Central memory CD4-positive, alpha-beta T cell (primary cell): ENCODE measurements at places on chromosomes 4 and X.
A peak's percentile ranks its signal among the peaks of the same experiment; 100 is the strongest.

- peak; percentile 91 for DNase-seq
These were observed 44.5 kb downstream of the FGFRL1 start for GRCh38 chr4:1055721-1056590.

- peak; percentile 42 for DNase-seq
These were observed 173.7 kb downstream of the VSIG4 start for GRCh38 chrX:65866146-65866545.

GRCh38 chr4:26907731-26908599 is 47.3 kb downstream of the STIM2 start:
- no peak for DNase-seq

- DNase-seq = no peak
These were observed 730 bp downstream of the VBP1 start for GRCh38 chrX:155216940-155217440.

- peak; percentile 51 for DNase-seq
These were observed 723 bp downstream of the DHX15 start for GRCh38 chr4:24583451-24584210.

- no peak for DNase-seq
These were observed 1045.0 kb upstream of the ADGRL3 start for GRCh38 chr4:60155088-60155487.

DNA sequence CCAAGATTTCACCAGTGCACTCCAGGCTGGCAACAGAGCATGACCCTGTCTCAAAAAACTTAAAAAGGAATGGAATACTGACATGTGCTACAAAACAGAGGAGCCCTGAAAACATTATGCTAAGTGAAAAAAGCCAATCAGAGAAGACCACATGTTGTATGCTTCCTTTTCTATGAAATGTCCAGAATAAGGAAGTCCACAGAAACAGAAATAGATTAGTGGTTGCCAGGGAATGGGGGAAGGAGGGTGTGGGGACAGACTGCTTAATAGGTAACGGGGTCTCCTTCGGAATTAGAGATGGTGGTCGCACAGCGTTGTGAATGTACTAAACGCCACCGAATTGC is 30.1 kb upstream of the KIAA0232 start:
- no peak for DNase-seq

DNA sequence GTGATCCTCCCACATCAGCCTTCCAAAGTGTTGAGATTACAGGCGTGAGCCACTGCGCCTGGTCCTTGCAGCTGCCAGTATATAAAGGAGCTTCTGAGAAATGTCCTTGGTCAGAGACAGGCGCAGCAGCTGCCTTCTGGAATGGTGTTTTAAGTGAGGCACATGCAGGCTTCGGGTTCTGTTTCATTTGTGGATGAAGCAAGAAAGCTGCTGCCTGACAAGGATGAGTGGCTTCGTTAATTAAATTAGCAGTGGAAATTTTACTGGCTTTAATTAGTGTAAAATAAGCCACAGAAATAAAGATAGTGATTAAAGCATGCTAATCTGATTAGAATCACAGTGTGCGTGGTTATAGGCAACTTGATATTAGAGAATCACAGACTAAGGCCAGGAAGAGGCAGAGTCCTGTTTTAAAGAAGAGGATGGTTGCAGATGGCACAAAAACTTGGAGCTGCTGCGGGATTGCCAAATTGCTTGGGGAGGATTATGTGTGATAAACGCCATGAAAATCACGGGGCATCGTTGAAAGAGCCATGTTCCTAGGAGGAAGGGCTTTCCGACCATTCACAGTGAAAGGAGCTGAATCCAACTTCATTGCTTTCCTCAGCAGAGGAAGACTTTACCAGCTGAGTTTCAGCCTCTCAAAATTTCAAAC is 348.4 kb upstream of the FAT1 start:
- DNase-seq = no peak

- no peak for DNase-seq
These were observed 105.8 kb downstream of the TBX22 start for GRCh38 chrX:80120335-80120734.

DNA sequence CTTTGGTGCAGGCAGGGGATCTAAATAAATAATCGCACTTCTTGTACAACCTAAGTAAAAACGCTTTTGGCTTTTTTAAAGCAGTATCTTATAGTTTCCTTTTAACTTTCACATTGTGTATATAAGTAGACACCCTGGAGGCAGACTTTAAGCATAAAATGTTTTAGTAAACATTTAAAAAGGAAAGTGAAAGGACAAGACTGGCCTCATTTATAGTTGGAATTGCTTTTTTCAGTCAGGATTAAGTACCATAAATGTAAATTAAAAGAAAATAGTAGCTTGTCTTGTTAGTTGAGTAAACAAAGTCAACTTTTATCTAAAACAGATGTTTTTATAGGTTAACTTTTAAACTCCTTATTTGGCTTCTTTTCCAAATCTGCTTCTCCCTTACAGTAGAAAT is 39.7 kb downstream of the PTPN13 start:
- DNase-seq = no peak

- DNase-seq = no peak
These were observed 143.5 kb upstream of the LNX1 start for GRCh38 chr4:53734584-53735353.

DNA sequence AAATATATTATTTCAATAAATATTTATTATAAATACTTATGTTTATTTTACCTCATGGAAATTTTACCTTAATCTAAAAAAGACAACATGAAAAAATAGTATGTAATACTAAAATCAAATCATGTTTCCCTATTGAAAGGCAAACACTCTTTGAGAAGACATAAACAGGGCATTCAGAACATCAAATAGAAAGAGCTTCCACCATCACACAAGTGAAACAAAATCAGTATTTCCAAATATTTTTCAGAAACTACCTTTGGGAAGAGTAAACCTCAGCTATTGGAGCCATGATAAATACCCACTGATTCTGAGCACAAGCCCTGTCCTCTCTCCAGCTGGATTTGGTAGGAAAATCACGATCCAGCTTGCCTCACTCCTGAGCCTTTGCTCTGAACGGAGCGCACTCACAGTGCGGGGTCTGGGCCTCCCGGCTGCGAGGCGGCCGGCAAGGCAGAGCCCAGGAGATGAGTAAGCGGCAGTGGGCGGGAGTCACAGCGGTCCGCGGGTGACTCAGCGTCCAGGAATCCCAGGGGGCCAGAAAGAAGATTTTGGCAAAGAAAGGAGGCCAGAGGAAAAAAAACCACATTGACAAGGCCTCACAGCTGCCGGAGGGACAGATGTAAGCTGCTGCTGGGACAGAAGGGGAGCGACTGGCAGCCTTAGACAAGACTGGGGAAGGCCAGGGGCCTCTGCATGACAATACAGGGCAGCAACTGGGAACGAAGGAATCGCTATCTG is 14.7 kb upstream of the ANXA5 start:
- no peak for DNase-seq

DNA sequence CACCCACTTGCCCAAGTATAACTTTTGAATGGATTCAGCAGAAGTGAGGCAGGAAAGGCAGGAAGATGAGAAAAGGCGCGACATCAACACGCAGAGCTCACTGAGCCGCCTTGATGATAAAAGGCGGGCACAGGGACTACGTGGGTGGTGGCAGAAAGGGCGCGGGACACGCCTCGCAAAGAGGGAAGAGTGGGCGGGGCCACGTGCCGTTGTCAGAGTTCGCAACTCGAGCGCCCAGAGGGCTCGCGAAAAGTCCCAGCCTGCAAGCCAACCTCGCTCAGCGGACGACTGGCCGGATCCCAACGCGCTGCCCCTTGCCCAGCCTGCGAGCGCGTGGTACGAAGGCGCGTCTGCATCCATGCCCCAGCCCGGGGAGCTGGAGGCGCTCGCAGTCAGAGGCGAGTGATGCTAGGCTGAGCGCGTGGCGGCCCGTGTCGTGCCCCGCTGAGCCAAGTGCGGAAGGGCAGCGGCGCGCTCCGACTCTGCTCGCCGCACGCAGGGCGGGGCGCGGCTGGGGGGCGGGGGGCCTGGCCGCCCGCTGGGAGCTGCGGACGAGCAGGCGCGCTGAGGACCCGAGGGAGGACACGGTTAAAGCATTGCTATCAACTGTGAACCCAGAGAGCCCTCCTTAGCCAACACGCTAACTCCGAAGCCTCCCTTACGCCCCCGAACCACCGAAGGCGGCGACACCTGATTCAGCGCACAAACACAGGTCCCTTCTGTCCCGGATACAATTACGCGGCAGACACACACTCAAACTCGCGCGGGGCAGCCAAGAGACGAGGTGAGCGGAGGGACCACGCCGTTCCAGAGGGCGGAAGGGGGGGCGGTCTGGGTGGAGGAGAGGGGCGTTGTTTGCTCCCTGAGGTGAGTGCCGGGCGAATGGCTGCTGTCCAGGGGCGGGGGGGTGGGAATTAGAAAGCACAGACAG is at the start of gene UGT8:
Gene UGT8 (plus strand): TSS at position 617 of the 931 bp plus-strand sequence. CDS start 24,074 bp downstream, outside the sequence.
- DNase-seq = no peak

- DNase-seq = no peak
These were observed 99.5 kb downstream of the ANK2 start for GRCh38 chr4:113148925-113149324.

- no peak for DNase-seq
These were observed 32.0 kb upstream of the ANXA5 start for GRCh38 chr4:121728798-121729226.

GRCh38 chr4:167966143-167966542 is 126.2 kb upstream of the ANXA10 start:
- DNase-seq = no peak

- DNase-seq = no peak
These were observed 13.4 kb upstream of the MEPE start for GRCh38 chr4:87819281-87819919.

DNA sequence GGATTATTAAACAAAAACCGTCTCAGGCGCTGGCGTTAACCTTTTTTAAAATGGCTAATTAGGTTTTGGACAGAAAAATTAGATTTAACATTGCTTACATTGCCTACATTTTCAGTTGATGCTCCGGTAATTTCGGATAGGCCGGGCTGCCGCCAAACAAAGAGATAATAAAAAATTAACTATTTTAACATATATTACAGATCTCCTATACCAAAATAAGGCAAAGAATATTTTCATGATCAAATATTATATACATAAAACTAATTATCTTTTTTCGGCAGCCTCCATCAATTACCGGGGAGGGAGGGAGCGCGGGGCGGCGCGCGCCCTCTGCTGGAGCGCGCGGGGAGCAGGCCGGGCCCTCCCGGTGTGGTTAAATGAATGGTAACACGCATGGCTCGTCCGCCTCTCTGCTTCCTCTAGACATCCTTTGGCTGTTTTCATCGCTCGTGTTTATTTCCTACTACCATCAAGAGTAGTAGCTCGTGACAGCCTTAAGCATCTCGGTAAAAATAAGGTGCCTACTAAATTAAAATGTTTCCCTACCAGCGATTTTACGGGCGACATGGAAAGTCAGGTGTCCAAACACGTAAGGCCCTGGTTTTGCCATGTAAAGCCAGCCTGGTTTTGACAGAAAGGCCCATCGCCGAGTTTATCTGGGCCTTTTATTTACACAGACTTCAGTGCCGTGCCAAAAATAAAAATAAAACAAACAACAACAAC is 52.4 kb upstream of the TMEM33 start:
- peak; percentile 30 for DNase-seq

DNA sequence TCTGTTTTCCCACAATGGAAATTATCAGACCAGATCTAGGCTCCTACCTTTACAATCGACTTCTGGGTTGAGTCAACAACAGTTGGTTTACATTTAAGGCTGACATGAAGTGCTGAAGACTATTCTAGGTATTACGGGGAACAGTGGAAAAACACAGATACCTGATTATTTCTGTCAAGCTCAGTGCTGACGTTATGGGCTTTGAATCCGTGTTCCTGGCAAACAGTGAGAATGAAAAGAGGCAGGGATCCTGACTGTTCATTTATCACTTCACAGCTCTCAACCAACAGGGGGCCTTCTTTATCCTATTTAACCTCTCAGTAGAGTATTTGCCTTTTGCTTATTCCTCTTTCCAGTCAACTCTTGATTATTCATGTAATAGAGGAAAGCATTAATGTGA is 43.1 kb downstream of the TMEM164 start:
- DNase-seq = no peak

DNA sequence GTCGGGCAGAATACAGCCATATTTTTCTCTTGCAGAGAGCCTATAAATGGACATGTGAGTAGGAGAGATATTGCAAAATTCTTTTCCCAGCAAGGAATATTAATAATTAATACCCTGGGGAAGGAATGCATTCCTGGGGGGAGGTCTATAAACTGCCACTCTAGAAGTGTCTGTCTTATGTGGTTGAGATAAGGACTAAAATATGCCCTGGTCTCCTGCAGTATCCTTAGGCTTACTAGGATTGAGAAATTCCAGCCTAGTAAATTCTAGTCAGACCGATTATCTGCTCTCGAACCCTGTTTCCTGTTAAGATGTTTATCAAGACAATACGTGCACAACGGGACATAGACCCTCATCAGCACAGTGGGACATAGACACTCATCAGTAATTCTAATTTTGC is 872.6 kb downstream of the FSTL5 start:
- DNase-seq = no peak

GRCh38 chr4:42401171-42401570 is 3.9 kb downstream of the SHISA3 start:
- DNase-seq = no peak

DNA sequence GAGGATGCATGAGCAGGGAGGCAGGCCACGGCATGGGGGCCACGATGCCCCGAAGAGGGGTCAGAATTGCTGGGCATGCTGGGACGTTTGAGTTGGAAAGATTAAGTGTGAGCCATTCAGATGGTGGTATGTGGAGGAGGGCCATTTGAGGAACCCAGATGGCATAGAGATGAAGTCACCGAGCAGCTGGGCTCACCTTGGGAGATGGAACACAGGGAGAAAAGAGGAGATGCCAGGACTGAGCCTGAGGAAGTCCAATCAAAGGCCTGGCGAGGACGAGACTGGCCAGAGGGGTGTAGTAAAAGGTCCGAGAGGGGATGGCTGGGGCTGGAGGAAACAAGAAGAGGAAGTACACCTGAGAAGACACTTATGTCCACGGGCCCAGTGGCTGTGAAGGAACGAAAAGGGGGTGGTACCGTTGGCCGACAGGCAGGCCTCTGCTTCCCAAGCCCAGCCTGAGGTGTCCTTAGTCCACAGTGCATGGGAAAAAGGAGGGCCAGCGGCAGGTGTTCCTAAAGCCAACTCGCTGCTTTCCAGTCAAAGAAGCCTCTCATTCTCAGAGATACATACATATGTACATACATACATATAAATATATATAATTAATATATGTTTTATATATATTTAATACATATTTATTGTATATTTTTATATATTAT is 54.6 kb upstream of the CLCN4 start:
- DNase-seq = no peak

GRCh38 chr4:589219-589963 is 13.3 kb upstream of the TMEM271 start:
- no peak for DNase-seq

- no peak for DNase-seq
These were observed 7.5 kb upstream of the SLC39A8 start for GRCh38 chr4:102352781-102353180.

- no peak for DNase-seq
These were observed 116.2 kb downstream of the SLC2A9 start for GRCh38 chr4:9904976-9905587.

- no peak for DNase-seq
These were observed 5.2 kb upstream of the F11 start for GRCh38 chr4:186260504-186261448.
